Hepatocyte (in vitro differentiated cells): ENCODE measurements at places on chromosomes 12 and 14. TPM values are rescaled to one million over a fixed set of nuclear protein-coding genes. Genes with fewer than 3 reads are reported as not detected.

- H3K27ac ChIP-seq, result no peak overlapping the region
- H3K4me1 ChIP-seq, result no peaks in the 10 kb centered on the region
- H3K4me3 ChIP-seq, result no peak overlapping the region
- H3K36me3 ChIP-seq, result no peaks in the 10 kb centered on the region
These were observed 601.5 kb downstream of the KCNH5 start for GRCh38 chr14:62443796-62444195.

The MAP3K9 gene
- 7.5 and 9.2 TPM in 2 replicates for total RNA-seq

The GALNT8 gene
- 1.8 and 2.5 TPM in 2 replicates for total RNA-seq

GRCh38 chr12:823028-823698 lies 70.8 kb downstream of the WNK1 start:
- H3K36me3 ChIP-seq, result no peaks in the 10 kb centered on the region
- no peaks in the 10 kb centered on the region for H3K27me3 ChIP-seq
- H3K4me3 ChIP-seq, result no peak overlapping the region

- no peaks in the 10 kb centered on the region for H3K36me3 ChIP-seq
- H3K4me3 ChIP-seq, result no peak overlapping the region
- no peak for DNase-seq
- no peaks in the 10 kb centered on the region for H3K4me1 ChIP-seq
- H3K27ac ChIP-seq, result no peak overlapping the region
- H3K27me3 ChIP-seq, result no peaks in the 10 kb centered on the region
These were observed 8.1 kb upstream of the PTGDR start for GRCh38 chr14:52259434-52259833.

The GALNT16 gene
- total RNA-seq, result 1.7 and 2.4 TPM in 2 replicates

- no peak for DNase-seq
- no peaks in the 10 kb centered on the region for H3K4me1 ChIP-seq
- H3K36me3 ChIP-seq, result no peaks in the 10 kb centered on the region
- H3K4me3 ChIP-seq, result no peak overlapping the region
These were observed 81.3 kb upstream of the DUSP6 start for GRCh38 chr12:89433634-89434033.

- H3K36me3 ChIP-seq, result no peaks in the 10 kb centered on the region
- DNase-seq, result no peak
- no peak overlapping the region for H3K4me3 ChIP-seq
These were observed 39.9 kb downstream of the GXYLT1 start for GRCh38 chr12:42104784-42105183.

DNA sequence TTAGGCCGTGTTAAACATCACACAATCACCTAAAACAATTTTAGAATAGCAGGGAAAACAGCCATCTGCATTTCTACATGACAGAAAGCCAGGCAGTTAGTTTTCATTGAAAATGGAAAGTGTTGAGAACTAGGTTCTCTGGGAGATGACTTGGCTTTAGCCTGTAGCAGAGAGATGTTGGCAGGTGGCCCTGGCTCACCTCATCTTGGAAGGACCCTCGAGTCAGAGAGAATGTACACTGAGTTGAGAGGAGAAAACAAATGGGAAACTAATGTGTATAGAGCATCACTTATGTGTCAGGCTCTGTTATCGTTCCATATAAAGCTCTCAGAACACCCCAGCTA lies 51.9 kb downstream of the SUSD6 start:
- peak overlapping the region; percentile 55 for H3K27ac ChIP-seq
- H3K27me3 ChIP-seq, result no peaks in the 10 kb centered on the region
- peaks cover 78% of the 10 kb centered on the region for H3K4me1 ChIP-seq
- no peak overlapping the region for H3K4me3 ChIP-seq
- H3K36me3 ChIP-seq, result no peaks in the 10 kb centered on the region

The SOX5 gene
- 26.4 and 26.9 TPM in 2 replicates for total RNA-seq

The GYS2 gene
- total RNA-seq, result 0.27 and 0.88 TPM in 2 replicates

DNA sequence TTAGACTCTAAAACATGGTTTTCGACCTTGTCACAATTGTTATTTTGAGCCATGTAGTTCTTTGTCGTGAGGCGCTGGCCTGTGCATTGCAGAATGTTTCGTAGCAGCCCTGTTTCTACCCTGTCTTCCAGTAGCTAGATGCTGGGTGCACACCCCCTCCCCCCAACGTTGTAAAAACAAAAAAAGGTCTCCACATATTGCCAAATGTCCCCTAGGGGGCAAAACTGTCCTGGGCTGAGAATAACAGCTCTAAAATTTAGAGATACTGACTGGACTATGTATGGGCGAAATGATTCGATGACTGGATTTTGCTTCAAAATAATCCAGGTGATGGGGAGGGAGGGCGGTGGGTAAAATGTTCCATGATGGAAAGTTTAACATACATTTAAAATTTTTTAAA lies 126.1 kb upstream of the FUT8 start:
- no peaks in the 10 kb centered on the region for H3K36me3 ChIP-seq
- no peaks in the 10 kb centered on the region for H3K27me3 ChIP-seq
- peaks cover 10% of the 10 kb centered on the region for H3K4me1 ChIP-seq
- H3K4me3 ChIP-seq, result no peak overlapping the region
- H3K27ac ChIP-seq, result no peak overlapping the region
- DNase-seq, result no peak
